AG09309 (cell line): ENCODE measurements at places on chromosomes 2 and 18.

DNA sequence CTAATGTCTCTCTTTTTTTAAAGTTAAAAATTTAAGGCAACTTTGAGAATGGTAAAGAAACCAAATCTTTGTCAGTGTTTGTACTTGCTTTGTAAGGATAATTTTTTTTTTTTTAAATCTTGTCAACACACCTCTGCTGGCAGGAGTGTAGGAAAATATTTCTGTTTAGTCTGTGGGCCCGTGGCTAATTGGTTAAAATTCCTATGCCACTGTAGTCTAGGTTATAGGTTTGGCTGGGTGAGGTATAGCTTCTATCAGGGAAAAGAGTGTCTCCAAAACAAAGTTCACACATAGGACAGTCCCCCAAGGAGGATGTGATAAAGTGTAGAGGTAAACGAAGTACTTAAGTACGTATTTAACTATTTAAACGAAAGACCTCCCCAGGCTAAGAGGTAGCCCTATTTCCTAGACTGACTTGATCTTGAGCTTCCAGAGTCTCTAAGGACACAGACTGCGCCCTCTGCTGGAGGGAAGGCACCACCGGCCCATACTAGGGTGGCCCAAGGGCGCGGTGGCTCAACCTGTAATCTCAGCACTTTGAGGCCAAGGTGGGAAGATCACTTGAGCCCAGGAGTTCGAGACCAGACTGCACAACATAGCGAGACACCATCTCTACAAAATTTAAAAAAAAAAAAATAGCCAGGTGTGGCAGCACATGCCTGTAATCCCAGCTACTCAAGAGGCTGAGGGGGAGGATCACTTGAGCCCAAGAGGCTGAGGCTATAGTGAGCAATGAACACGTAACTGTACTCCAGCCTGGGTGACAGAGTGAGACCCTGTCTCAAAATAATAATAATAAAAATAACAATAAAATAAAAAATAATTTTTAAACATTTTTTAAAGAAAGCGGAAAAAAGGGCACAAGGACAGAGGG lies 8.9 kb downstream of the TEX44 start:
- DNase-seq = no peak

DNA sequence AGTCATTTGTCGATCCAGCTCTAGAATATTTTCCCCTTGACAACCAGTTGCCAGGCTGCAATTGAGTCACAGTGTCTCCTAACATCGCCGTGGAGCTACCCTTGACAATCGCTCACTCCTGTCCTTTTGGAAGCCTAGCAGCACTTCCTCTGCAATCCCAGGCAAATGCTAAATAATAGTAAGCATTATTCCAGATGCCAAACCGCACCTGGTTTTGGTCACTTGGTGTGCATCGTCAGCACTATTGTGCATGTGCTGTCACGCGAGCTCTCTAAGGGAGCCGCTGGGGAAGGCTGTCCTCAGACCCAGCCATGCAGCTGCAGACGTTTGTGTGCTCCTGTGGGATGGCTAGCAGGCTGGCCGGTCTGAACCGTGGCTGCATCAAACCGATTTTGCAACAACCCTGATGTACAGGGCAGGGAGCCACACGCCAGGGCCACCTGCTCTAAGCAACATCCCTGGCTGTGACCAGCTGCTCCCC lies 549.5 kb upstream of the ID2 start:
- DNase-seq = no peak

- DNase-seq = no peak
Observed at GRCh38 chr2:70896765-70897202, 38.9 kb upstream of the ATP6V1B1 start.

- DNase-seq = no peak
Observed at GRCh38 chr18:78996741-78997490, 17.3 kb downstream of the SALL3 start.

GRCh38 chr2:4445821-4446220 lies 742.4 kb downstream of the DCDC2C start:
- no peak for DNase-seq

DNA sequence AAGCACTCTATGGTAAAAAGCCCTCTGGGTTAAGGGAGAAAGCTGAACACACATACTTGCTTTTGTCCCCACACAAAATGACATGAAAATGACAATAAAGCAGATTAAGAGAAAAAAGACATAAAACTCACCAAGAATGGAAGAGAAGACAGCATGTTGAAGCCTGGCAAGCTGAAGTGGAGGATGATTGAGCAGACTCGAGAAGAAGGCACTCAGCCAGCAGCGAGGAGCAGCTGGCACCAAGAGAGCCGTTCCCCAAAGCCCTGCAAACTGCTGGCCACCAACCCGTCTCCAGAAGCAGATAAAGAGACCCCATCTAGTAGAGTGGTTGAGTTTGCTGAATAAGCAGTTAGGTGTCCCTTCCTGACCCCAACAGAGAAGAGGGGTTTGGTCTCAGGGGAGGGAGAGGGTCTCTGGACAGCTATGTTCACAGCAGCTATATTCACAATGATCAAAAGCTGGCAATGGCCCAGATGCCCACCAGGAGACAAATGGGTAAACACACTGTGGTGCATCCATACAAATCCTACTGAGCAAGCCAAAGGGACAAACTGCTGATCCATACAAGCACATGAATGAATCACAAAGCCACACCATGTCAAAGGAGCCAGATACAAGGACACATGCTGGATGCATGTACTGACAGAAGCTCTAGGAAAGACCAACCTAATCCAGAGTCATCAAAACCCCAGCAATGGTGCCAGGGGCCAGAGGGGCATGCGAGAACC lies 36.9 kb downstream of the FAM168B start:
- DNase-seq = no peak

GRCh38 chr18:1050012-1050657 lies 145.5 kb downstream of the ADCYAP1 start:
- no peak for DNase-seq

- no peak for DNase-seq
Observed at GRCh38 chr2:241373446-241373845, 17.4 kb downstream of the FARP2 start.

DNA sequence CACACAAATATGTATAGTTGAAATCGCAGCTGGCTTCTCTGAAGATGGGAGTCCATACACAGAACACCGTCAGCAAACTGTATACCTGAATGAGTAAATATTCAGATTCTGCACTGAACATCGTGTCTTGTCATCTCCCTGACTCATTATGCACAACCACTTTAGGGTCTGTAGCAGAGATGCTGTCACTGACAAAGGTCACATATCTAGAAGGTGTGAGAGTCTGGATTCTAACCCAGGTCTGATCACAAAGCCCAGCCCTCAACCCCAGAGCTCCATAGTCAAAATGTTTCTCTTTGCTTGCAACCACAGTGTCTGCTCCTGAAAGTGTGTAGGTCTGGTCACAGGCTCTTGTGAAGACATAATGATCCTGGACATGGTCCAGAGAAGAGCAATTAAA lies 78.3 kb upstream of the PAX8 start:
- no peak for DNase-seq

GRCh38 chr18:1604751-1605150 lies 700.1 kb downstream of the ADCYAP1 start:
- DNase-seq = no peak

- no peak for DNase-seq
Observed at GRCh38 chr18:8365528-8365927, 243.7 kb upstream of the RAB12 start.

GRCh38 chr2:6913415-6914157 lies 3.6 kb upstream of the RNF144A start:
- DNase-seq = no peak
